ENCODE measurements at places on chromosomes 7 and 10.
A peak's percentile ranks its signal among the peaks of the same experiment; 100 is the strongest.

GRCh38 chr7:65722361-65722792, 150.5 kb upstream of the VKORC1L1 start:
- peak; percentile 49 for DNase-seq

- DNase-seq, result no peak
Observed at GRCh38 chr7:47327346-47327697, 254.6 kb downstream of the TNS3 start.

DNA sequence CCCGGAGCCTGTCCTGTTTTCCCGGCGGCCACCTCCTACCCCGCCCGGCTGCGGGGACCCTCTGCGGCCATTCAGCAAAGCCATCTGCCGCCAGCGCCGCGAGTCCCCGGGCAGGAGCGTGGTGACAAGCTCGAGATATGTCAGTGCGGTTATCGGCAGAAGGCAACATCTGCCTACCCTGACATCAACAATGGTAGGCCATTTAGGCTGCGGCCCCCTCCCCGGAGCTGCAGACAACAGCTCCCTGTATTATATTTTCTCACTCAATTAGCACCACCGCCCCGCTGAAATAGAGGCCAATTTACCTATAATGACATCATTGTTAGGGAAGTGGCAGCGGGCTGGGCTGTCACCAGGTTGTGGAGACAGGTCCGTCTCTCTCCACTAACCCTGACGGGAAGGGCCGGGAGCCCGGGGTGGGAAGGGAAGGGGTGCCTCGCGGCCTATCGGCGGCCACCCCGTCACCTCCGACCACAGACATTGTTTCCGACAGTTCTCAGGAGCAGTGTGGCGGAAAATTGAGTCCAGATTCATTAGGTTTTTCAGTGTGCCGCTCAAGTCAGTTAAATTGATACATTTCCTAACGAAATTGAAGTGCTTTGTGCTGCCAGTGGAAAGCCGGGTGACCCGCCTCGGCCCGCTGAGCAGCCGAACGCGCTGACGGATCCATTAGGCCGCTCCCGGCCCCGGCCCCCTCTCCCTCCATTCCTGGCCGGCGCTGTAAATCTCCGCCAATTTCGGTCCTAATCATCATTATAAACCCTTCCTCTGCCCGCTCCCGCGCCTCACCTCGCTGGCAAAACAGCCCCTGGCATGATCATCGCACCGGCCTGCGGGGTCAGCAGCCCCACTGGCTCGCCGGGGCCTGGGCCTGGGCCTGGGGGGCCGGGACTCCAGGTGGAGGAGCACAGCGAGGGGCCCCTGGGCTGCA, 43.0 kb downstream of the UNCX start:
- no peak for DNase-seq

GRCh38 chr10:128068398-128069285, 57.6 kb downstream of the MKI67 start:
- no peak for DNase-seq

GRCh38 chr7:151806204-151806603, 70.7 kb downstream of the PRKAG2 start:
- DNase-seq, result no peak

DNA sequence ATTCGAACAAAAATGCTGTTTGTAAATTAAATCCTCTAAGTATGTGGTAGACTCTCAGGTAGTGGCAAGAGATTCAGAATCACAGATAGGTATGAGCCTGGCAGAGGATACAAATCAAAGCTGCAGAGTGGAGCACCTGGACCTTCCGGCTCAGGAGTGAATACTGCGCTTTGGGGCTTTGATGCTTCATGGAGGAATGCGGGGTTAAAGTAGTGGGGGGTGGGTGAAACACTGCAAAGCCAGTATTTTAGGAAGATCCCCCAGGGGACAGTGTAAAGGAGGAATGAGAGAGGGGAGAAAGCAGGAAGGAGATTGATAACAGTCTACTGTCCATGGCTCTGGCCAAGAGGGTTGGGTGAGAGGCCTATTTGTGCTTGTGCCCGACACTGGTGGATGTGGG, 43.2 kb downstream of the CREB5 start:
- no peak for DNase-seq

DNA sequence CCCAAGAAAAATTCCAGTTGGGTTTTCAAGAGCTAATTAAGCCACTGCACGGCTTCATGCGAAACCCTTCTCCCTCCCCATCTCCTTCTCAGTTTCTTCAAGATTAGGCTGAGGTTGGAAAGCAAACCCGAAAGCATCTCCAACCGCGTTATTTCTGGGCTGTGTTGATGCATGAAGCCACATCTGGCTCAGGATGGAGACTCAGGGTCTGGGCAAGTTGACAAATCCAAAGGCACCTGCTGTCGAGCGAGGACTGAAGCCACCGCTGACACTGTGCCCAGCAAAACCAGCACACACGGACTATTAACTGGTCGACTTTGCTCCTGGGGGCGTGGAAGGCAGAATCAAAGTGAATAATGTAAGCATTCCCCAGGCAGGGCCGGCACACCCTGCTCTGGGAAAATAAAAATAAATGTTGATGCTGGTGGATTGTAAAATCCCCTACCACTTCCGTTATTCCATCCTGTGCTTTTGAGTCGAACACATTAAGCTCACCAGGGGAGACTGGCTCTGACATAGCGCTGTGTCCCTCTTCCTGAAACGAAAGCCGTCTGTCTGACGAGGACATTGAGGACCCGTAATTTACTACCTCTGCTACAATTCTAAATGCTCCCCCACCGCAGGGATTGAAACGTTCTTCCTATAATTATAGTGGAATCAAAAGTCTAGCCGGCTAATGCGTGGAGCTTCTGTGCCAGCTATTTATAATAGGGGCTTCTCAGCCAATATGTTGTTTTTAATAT, 269.8 kb downstream of the ADARB2 start:
- DNase-seq, result no peak

GRCh38 chr7:105493196-105493922, 28.7 kb downstream of the PUS7 start:
- DNase-seq, result no peak

- peak; percentile 76 for DNase-seq
Observed at GRCh38 chr10:29658984-29659965, 24.5 kb upstream of the SVIL start.

DNA sequence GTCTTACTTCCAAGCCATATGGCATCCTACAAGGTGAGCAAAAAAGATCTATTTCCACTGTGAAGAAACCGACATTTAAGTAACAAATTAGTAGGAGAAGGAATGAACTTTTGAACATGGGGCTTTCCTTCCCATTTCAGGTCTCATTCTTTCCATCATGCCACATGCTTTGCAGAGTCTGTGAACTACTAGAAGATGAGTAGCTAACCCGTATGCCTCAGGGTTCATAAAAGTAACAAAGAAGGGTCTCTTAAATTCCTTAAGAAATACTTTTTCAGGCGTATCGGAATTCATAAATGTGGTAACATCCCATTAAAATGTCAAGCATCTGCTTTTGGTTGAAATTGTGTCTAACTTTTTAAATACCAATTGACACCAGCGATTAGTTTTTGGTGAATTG, 81.3 kb upstream of the TNS3 start:
- DNase-seq, result no peak

DNA sequence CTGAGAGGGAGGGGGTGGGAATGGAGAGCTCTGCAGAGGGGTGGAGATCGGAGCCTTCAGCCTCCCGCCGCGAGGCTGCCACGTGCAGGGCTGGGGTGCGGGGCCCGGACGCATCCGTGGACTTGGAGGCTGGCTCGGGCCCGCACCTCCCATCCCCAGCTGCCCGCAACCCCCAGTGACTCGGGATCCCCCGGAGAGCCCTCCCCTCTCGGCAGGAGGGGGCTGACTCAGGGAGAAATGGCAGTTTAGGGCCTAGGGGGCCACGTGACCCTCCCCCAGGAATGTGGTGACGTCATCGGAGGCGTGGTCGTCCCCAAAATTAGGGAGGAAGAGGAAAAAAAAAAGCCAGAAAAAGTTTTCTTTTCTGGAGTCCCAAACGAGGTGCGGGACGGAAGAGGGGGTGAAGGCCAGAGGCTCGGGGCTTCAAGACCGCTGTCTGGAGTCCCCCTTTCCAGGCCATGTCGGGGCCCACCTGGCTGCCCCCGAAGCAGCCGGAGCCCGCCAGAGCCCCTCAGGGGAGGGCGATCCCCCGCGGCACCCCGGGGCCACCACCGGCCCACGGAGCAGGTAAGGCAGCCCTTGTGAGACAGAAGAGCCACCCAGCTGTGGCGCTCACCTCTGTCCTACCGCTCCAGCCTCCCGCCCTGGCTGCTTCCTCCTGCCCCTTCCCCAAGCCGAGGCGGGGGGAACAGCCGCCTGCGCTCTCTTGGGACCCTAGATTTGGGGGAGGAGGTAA, at the start of gene TRIP6:
TSS of gene TRIP6 (plus strand) at position 348 of the 736 bp plus-strand sequence. CDS start at position 459, 111 bp downstream.
- peak; percentile 45 for DNase-seq

- no peak for DNase-seq
Observed at GRCh38 chr10:106680061-106680460, 484.4 kb downstream of the SORCS1 start.

GRCh38 chr7:130708001-130708400, 21.7 kb upstream of the TSGA13 start:
- DNase-seq, result no peak

- no peak for DNase-seq
Observed at GRCh38 chr7:138254444-138254843, 178.2 kb downstream of the AKR1D1 start.

GRCh38 chr10:109956454-109957091, 33.3 kb upstream of the XPNPEP1 start:
- DNase-seq, result no peak

DNA sequence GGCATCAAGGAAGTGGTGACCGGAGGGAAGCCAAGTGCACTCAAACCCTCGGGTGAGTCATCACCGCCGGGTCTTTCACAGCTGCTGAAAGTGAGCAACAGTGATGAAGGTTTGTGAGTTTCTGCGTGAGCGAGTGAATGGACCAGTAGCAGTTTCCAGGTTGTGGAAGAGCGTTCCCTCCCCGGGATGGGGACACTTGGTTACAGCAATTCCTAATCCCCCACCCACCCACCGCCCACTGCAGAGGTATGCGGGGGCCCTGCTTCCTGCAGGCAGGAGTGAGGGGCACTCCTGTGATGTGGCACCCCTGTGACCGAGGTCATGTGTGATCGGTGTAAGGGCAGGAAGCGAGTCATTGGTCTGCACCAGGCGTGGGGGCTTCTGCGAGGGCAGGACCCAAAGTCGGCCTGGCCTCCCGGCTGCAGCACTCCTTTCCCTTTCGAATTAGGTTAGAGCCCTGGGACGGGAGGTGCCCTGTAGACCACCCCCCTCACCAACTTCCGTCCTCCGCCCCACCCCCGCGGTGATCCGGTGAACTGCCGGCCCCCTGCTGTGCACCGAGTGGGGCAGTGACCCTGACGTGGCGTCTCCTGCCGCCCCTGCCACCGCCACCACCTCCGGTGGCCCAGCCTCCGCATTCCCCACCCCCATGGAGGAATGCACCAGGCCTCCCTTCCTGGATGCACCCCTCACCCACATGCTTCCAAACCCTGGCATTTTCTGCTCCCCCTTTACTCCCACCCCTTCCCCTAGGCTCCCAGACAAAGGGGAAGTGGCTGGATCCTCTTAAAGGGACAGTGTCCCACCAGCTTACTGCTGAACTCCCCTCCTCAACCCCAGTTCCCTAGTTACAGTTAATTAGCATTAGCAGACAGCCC, 10.9 kb downstream of the LIMK1 start:
- peak; percentile 45 for DNase-seq

DNA sequence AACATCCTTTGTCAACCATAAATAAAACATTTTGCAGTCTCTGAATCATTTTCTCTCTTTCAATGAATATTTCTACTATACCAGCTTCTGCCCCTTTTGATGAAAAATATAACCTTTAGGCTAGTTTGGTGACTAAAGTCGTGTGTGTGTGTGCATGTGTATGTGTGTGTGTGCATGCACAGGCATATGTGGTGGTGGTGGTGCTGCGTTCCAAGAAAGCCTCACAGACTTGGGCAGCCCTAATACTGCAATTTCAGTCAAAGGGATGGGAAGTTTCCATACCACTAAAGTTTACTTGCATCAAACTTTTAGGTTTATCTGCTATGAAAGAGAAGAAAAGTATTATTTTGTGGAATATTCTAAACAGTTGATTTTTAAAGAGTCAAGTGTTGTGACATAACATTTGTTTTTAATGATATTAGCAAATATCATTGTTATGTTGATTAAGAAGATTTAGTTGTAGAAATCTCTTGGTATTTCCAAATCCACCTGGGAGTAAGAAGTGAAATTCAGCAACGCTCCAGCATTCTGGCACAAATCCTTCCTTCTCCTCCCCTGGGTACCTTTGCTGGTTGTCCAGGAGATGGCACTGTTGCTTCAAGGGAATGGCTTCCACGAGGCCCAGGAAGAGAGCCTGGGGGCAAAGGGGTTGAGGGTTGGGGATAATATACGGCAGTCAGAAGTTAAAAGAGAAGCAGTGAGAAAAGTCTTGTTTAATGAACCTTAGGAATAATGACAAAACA, 41.5 kb downstream of the ASB4 start:
- DNase-seq, result no peak

- no peak for DNase-seq
Observed at GRCh38 chr10:131532291-131532690, 220.8 kb upstream of the TCERG1L start.

GRCh38 chr7:93006480-93007095, 111.2 kb downstream of the SAMD9 start:
- no peak for DNase-seq

- no peak for DNase-seq
Observed at GRCh38 chr10:33655921-33656320, 321.5 kb upstream of the NRP1 start.

DNA sequence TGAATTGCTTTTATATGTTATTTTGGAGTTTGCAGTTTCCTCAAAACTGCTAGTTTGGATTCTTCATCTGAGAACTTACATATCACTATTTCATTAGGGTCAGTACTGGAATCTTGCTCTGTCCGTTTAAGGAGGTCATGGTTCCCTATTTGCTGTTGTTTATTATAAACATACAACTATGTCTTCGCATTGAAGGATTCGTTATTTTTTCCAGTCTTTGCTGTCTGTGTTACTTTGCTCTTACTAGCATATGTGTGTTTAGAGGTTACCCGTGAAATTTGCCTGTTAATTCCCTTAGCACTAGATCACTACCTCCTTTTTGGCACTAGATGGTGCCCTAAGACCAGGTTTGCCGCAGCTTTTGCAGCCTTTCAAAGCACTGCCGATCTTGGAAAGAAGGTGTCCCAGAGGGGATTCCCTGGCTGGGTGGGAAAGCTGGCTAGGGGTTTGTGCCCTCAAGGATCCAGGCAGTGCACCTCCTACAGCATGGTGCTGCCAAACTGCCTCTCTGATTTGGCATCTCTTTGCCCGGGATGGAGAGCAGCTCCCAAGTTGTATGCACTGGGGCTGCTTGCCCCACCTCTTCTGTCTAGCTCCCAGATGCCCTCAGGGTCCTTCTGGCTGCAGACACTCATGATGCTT, 103.1 kb upstream of the APBB1IP start:
- DNase-seq, result peak; percentile 58

Measured in effector memory CD4-positive, alpha-beta T cell (primary cell).